ENCODE measurements at places on chromosomes 2 and 18.

DNA sequence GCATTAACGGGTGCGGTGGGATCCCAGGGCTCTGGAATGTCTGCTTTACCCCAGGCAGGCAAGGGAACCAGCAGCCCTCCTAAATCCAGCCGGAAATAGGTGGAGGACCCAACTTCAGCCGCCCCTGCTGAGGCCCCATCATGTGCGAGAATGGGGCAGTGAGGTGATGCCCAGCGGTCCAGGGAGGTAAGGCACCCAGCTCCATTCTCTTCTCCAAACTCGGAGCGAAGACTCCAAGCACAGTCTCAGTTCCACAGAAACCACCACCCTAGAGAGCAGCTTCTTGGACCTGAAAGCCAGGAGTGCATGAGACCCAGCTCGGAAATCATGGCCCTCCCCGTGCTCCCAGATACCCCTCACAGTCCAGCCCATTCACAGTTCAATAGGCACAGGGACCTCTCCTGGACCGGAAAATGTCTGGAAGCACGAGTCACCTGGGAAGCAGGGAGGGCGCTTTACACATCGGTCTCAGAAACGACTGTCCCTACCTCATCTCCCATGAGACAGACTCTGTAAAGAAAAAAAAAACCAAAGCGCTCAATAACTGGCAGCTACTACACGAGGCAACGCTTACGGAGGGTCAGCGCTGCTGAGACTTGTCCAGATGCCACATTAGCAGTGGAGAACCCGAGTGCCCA, 2.0 kb downstream of the SDC1 start:
- no peak for DNase-seq

DNA sequence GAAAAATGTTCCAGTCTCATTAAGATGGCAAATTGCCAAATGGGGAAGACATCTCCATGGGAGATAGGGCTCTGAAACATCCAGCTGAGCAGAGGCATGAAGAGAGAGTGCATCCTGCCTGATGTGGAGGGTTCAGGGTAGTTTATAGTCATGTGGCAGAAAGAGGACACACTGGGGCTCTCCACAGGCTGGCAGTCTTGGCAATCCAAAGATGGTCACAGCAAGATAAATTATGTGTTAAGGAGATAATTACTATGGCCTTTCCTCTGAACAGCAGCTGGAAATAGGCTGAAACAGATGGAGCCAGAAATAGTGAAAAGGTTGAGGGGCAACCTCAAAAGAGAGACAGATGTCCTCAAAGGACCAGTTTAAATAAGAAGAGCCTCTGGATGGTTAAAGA, 97.2 kb downstream of the DCC start:
- DNase-seq, result no peak

- no peak for DNase-seq
Measured at GRCh38 chr2:233381638-233381995, 27.3 kb downstream of the DGKD start.

- DNase-seq, result no peak
Measured at GRCh38 chr2:165239856-165240515, 772 bp downstream of the SCN2A start.

- no peak for DNase-seq
Measured at GRCh38 chr2:148832637-148833036, 42.4 kb upstream of the KIF5C start.

GRCh38 chr2:31258351-31258750, 24.4 kb downstream of the EHD3 start:
- DNase-seq, result no peak

GRCh38 chr2:220936641-220937197, 635.4 kb downstream of the EPHA4 start:
- DNase-seq, result no peak

DNA sequence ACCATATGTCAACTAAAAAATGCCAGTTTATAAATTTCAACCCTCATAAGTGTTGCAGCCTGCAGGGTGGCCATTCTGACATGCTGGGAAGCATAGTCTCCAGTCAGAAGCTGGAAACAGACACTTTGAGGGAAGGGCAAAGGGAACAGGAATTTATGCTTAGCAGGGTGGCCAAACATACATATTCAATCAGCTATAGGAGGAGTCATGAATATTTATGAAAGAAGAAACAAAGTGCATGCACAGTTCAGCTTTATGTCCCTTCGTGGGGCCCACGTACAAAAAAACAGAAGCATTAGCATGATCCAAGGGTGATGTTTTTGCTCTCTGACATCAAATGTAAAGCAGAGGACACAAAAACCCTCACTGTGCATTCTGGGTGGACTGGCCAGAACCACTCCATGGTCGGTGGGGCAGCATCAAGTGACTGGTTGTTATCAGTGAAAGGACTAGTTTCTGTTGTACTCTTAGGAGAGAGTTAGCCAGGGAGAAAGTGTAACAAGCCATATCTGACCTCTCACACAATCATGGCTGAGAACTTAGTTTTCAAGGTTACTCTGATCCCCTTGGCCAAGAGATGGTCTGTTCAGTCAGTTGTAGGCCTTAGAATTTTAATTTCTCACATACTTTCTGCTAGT, 9.9 kb upstream of the PDE11A start:
- no peak for DNase-seq

- DNase-seq, result no peak
Measured at GRCh38 chr18:10841203-10841602, 308.2 kb downstream of the PIEZO2 start.

- DNase-seq, result no peak
Measured at GRCh38 chr2:222862909-222863544, 2.2 kb downstream of the ACSL3 start.

GRCh38 chr2:9001229-9001628, 2.3 kb downstream of the MBOAT2 start:
- DNase-seq, result no peak

GRCh38 chr2:163417596-163418337, 318.0 kb downstream of the FIGN start:
- no peak for DNase-seq
